ENCODE measurements at places on chromosomes 6 and 20.

GRCh38 chr6:75204959-75205775 lies 686 bp downstream of the COL12A1 start:
- peak; percentile 64 for DNase-seq

- no peak for DNase-seq
Observed at GRCh38 chr6:154179434-154179833, 140.4 kb downstream of the OPRM1 start.

GRCh38 chr20:62602550-62602949 lies 39.8 kb upstream of the SLCO4A1 start:
- no peak for DNase-seq

DNA sequence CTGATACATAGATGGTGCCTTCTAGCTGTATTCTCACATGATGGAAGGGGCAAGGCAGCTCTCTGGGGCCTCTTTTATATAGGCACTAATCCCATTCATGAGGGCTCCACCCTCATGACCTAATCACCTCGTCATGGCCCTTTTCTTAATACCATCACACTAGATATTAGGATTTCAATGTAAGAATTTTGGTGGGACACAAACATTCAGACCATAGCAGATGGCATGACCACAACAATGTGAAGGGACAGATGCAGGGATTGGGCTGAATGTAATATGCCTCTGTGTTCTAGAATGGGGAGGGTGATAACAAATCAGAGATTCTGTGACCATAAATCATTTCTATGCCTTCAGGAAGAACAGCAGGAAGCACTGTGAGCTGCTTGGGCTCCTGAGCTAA lies 145.8 kb downstream of the LCA5 start:
- DNase-seq = no peak

DNA sequence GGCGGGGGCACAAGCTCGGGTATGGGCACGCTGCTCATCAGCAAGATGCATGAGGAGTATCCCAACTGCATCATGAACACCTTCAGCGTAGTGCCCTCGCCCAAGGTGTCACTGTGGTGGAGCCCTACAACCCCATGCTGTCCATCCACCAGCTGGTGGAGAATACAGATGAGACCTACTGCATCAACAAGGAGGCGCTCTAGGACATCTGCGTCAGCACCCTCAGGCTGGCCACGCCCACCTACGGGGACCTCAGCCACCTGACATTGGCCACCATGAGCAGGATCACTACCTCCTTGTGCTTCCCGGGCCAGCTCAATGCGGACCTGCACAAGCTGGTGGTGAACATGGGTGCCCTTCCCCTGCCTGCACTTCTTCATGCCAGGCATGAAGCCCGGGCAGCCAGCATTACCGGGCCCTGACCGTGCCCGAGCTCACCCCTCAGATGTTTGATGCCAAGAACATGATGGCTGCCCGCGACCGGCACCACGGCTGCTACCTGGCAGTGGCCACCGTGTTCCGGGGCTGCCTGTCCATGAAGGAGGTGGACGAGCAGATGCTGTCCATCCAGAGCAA lies 12.8 kb downstream of the GABRR2 start:
- no peak for DNase-seq

DNA sequence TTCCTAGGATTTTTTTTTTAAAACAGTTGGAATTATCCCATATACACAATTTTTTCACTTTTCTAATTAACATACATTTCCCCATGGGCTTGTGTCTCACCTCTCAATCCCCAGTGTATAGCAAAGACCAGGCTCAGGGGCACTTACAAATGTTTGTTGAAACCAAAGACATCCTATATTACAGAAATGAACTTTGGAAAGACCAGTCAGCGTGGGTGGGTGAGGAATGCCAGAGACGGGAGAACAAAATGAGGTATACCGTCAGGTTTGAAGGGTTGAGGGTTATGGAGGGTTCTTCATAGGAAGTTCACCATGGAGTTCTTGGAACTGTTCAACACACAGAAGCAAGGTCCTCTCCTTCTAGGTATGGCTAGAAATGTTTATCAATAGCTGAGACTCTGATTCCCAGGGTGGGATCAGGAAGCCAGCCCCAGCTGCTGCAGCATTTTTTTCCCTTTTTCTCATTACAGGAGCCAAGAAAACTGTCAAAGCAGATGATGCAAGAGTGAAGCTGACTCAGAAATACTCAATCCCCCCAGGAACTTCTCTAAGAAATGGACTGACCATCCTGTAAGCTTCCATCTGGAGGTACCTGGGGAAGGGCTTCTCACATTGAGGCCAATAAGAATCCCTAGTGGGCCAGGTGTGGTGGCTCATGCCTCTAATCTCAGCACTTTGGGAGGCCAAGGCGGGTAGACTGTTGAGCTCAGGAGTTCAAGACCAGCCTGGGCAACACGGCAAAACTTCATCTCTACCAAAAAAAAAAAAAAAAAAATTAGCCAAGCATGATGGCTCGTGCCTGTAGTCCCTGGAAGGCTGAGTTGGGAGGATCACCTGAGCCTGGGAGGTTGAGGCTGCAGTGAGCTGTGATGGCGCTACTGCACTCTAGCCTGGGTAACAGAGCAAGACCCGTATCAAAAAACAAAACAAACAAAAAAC lies 15.9 kb upstream of the TBC1D20 start:
- no peak for DNase-seq

- no peak for DNase-seq
Observed at GRCh38 chr6:53825532-53826321, 30.9 kb downstream of the LRRC1 start.

DNA sequence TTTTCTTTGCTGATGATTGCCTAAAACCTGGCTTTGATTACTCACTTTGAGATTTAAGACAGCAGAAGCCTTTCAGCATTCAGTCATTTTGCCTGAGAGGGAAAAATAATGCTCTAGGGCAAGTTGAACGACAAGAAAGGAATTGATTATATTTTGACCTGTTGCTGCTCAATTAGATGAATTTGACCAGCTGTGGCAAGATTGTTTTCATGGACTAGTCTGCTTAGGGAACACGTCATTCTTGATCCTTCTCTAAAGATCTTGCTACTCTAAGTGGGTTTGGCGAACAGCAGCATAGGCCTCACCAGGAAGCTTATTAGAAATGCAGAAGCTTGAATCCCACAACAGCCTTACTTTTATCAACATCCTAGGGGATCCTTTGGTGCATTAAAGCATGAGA lies 59.7 kb upstream of the PHACTR1 start:
- no peak for DNase-seq

GRCh38 chr6:10947966-10948365 lies 61.1 kb downstream of the SYCP2L start:
- DNase-seq = no peak

DNA sequence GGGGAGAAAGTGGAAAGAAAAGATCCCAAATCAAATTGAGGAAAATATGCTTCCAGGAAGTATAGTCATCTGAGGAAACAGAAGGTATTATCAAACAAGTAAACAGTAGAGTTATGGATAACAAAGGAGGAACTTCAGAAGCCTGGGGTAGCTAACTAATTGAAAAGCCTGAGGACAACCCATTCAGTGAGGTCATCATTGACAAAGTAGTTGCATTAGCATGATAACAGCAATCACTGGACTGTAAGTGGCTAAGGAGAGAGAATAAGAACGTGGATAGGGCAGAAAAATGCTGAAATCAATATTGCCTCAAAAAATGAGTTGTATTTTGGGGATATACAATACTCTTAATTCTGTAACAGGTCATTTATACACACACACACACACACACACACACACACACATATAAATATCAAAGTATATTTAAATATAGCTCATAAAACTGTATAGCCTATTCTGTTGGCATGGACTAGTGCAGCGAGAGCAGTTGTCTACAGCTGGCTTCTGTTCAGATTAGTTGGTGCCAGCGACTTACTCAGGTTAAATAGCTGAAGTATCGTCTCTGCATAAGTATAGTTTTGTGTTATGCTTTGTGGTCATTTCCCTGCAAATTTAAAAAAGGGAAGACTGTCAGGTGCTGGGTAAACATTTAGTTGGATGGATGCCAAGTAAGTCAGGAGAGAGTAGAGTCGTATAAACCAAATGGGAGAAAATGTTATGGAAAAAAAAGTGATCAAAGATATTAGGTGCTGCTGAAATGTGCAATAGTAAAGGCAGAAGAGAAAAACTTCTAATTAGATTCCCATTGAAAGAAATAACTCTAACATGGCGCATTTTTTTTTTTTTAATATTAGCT lies 33.8 kb upstream of the CTAGE9 start:
- DNase-seq = no peak
